ENCODE measurements at places on chromosomes 5 and 9. TPM values are rescaled to one million over a fixed set of nuclear protein-coding genes. Genes with fewer than 3 reads are reported as not detected.

- no peak for DNase-seq
These were observed 4.3 kb upstream of the SPOCK1 start for GRCh38 chr5:137503456-137503855.

DNA sequence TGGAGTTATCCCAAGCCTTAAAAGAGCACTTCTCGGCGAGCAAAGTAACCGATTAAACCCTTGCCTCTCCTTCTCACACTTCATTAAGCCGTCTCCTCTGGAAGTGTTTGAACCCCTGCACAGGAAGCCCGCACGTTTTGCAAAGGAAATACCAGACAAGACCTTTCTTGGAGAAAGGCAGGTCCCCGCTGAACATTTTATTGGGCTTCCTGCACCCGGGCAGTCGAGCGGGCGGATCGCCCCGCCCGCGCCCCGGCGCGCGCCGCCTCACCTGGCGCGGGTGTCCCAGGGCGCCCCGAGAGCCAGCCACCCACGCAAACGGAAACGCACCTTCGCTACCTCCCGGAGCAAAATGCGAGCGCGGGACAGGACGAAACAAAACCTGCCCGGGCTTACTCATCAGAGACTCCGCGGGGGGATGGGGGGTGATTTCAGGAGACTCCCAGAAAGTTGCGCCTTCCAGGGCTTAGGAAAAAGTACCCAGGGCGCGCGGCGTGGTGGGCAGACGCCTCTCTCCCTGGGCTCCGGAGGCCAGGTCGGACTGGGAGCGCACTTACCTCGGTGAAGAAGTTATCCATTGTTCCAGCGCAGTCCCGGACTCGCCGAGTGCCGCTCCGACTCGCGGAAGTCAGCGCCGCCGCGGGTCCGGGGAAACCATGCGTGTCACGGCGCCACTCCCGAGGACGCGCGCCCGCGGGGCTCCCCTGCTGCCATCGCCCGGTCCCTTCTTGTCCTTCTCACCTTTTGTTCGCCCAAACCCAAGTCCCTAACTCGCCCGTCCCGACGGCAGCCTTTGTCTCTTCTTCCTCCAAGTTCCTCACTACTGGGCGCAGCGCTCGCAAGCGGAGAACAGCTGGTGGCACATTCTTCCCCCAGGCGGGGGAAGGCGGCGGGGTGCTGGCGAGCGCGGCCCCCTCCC lies 598 bp downstream of the MYO10 start:
- DNase-seq, result peak; percentile 46

Gene SPINK1
- total RNA-seq, result not detected

Gene FOXD4L4
- not detected for total RNA-seq

Gene SLCO6A1
- 30.1 TPM for total RNA-seq

Gene NOL8
- 46.0 TPM for total RNA-seq

Measured in testis (tissue), 5 donors.